HEK293T (cell line): ENCODE measurements at places on chromosomes 7 and 10.

GRCh38 chr10:11720260-11720741 is 21.9 kb upstream of the ECHDC3 start:
- DNase-seq = no peak

- peak; percentile 36 for DNase-seq
Observed at GRCh38 chr10:103416436-103417147, 20.2 kb downstream of the PDCD11 start.

GRCh38 chr7:77516085-77516484 is 21.0 kb upstream of the PTPN12 start:
- DNase-seq = no peak

DNA sequence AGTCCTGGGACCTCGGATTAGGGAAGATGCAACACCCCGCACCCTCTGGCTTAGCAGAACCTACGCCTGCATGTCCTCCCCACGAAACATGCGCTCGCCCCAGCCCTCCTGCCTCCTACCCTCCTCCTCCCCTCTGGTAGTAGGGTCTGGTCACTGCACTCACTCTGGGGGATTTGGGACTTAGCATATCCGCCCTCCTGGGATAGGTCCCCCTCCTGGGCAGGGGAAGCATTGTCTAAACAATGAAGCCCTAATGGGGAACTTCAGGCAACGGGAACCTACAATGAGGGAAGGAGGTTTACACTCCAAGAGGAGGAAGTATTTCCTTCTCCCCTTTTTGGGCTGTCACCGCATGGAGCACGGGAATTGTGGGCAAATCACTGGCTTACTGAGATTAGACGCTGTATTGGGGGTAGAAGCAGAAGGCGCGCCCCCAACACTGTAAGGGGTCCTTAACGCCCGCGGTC is 892 bp downstream of the CRHR2 start:
- no peak for DNase-seq

DNA sequence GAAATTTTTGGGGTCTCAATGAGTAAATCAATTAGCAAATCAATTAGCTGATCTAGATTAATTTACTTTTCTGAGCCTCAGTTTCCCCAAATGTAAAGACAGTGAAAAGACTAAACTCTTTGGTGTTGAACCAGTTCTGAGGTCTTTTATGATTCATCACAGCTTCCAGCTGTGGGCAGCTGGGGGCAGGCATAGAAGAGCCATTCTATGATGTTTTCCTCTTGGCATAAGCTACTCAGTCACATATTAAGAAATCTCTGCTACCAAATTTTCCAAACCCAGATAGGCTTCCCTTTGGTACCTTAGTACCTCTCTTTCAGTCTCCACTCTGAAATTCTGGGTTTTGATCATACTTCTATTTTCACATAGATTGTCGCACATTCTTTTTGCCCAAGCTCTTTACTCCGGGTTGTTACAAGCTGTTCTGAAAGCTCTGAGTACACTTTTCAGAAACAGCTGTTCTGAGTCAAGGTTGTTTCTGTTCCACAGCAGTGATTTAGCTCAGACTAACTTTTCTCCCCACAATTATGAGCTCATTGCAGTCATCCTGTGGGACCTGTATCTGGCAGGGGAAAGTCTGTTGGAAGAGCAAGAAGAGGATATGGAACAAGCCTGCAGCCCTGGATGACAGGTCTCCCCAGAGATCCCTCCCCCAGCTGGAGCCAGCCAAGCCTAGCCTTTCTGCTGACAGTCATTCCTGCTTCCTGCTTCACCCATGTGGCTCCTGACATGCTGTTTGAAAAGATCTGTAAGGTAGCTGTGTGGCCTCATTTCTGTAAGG is 599.6 kb upstream of the GHITM start:
- no peak for DNase-seq
